Stomach (tissue), 19 donors: ENCODE measurements at places on chromosomes 6 and 20. TPM values are rescaled to one million over a fixed set of nuclear protein-coding genes. Genes with fewer than 3 reads are reported as not detected.

DNA sequence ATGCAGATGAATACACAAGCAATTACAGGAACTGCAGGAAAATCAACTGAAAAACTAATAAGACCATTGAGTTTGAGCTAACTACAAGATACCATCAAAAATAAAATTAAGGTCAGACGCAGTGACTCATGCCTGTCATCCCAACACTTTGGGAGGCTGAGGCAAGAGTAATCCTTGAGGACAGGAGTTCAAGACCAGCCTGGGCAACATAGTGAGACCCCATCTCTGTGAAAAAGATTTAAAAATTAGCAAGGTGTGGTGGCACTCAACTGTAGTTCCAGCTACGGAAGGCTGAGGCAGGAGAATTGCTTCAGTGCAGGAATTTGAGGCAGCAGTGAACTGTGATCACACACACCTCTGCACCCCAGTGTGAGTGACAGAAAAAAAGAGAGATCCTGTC, 419.9 kb upstream of the SOX4 start:
- H3K4me3 ChIP-seq: no peak overlapping the region
- H3K27me3 ChIP-seq: no peaks in the 10 kb centered on the region
- no peak for DNase-seq
- H3K27ac ChIP-seq: no peak overlapping the region

GRCh38 chr6:89581689-89582088, 56.9 kb downstream of the LYRM2 start:
- DNase-seq: no peak
- no peaks in the 10 kb centered on the region for H3K36me3 ChIP-seq
- H3K4me1 ChIP-seq: no peaks in the 10 kb centered on the region
- H3K27me3 ChIP-seq: no peaks in the 10 kb centered on the region
- no peak overlapping the region for H3K27ac ChIP-seq

Gene GOPC
- 49.4 TPM for total RNA-seq

DNA sequence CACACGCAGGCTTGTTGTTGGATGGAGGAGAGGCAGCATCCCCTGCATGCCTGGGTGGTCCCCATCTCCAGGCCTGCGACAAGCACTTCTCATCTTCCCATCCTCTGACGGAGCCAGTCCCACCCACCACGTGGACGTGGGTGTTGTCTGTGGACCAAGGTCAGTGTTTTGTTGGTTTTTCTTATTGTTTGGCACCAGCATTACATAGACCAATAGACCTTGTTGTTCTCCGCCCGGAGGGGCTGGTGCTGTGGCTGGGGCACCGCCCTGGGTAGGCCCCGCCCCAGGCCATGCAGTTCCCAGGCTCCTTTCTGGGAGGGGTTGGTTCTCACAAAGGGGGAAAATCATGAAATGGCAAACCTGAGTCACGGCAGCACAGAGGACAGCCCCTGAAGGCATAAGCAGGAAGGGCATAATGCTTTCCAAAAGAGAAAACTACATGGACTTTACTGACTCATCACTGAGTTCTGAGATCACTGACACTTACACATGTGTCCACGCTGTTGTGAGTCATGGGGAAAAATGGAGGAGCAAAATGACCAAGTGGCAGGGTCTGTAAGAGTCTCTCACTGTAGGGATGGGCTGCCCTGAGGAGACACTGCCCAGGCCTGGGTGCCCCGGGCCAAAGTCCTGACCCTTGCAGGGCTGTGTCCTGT, 90.8 kb downstream of the THBS2 start:
- H3K27me3 ChIP-seq: no peaks in the 10 kb centered on the region
- peaks cover 13% of the 10 kb centered on the region for H3K4me1 ChIP-seq
- H3K4me3 ChIP-seq: no peak overlapping the region

DNA sequence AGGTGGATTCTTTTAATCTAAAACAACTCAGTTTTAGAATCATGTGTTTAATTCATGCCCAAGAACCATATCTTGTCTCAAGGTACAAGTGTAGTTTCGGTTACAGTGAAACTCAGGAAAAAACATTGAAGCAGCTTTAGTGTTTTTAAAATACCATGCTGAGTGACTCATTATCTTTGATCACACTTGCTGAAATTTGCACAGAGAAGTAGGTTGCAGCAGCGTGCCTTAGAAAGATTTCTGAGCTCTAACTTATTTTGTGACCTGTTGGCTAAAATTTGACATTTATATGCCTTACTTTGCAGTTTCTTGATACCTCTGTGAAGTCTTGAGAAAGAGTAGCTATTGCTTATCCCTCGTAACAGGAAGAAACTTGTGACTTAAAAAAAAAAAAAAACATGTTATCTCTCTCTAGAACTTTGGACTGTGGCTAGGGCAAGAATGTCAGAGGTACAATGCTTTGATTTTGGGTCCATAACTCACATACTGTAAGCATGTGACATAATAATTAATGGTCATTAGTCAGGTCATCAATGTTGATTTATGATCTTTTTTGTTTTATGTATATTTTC, 34.5 kb upstream of the FUCA2 start:
- no peak overlapping the region for H3K27ac ChIP-seq
- no peak for DNase-seq
- H3K27me3 ChIP-seq: no peaks in the 10 kb centered on the region
- peaks cover 9% of the 10 kb centered on the region for H3K4me1 ChIP-seq

Gene CRIP3
- total RNA-seq: not detected

DNA sequence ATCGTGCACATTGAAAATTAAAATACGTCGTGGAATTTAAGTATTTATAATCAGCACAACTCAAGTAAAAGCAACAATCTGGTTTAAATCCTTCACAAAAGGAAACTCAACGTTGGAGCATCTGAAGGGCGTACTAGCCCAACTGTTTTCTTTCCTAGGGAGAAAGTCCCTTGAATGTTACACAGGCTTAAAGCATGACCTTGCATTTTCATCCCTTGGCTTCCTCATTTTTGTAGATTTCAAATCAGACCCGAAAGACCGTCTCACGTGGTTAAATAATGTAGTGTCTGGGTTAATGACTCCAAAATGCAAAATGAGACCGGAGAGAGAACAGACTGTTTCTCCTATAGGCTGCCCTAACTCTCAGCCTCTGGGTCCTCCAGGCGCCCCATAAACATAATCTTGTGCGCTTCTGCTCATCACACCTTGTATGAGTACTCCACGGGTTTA, 249.2 kb upstream of the RREB1 start:
- no peaks in the 10 kb centered on the region for H3K36me3 ChIP-seq
- H3K4me3 ChIP-seq: no peak overlapping the region
- no peak overlapping the region for H3K27ac ChIP-seq
- peaks cover 20% of the 10 kb centered on the region for H3K4me1 ChIP-seq

- no peak overlapping the region for H3K4me3 ChIP-seq
- no peaks in the 10 kb centered on the region for H3K27me3 ChIP-seq
- no peak for DNase-seq
- no peaks in the 10 kb centered on the region for H3K4me1 ChIP-seq
These were observed 60.2 kb downstream of the SCML4 start for GRCh38 chr6:107763946-107764345.

DNA sequence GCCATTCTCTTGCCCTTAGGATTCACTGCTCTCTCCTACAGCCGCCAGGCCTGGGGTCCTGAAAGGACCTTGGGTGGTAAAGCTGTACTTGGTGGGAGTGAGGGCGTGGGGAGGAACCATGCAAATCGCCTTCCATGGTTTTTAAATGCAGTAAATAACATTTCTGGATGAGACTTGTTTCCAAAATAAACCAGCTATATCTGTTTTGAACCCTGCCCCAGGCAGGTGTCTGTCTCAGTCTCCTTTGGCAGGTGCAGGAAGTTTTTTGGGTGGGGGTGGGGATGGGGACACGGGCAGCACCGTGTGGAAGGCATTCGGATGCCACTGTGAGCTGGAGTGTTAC, 14.3 kb downstream of the ITPA start:
- no peak overlapping the region for H3K4me3 ChIP-seq
- H3K27me3 ChIP-seq: no peaks in the 10 kb centered on the region
- H3K36me3 ChIP-seq: peaks cover 52% of the 10 kb centered on the region

- no peak for DNase-seq
- H3K27me3 ChIP-seq: peaks cover 96% of the 10 kb centered on the region
- H3K4me3 ChIP-seq: no peak overlapping the region
- no peaks in the 10 kb centered on the region for H3K36me3 ChIP-seq
- H3K4me1 ChIP-seq: peaks cover 49% of the 10 kb centered on the region
These were observed 4.4 kb upstream of the OLIG3 start for GRCh38 chr6:137498481-137499190.
